Caudate nucleus (tissue), 63 donors: ENCODE measurements at places on chromosomes 16 and 17.

- DNase-seq: no peak
Measured at GRCh38 chr17:7882629-7883028, 6.0 kb upstream of the CHD3 start.

DNA sequence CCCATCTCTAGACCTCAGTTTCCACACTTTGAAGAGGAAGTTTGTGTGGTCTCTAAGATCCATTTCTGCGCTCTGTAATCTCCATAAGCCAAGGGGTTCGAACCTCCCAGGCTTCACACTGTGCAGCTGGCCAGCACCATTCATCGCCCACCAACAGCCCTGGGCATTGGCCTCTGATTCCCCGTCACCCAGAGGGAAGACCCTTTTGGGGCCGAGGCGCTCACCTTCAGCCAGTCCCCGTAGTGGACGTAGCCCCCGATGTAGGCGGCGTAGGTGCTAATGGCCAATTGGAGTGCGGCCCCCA, 678 bp downstream of the TMEM101 start:
- no peak for DNase-seq

DNA sequence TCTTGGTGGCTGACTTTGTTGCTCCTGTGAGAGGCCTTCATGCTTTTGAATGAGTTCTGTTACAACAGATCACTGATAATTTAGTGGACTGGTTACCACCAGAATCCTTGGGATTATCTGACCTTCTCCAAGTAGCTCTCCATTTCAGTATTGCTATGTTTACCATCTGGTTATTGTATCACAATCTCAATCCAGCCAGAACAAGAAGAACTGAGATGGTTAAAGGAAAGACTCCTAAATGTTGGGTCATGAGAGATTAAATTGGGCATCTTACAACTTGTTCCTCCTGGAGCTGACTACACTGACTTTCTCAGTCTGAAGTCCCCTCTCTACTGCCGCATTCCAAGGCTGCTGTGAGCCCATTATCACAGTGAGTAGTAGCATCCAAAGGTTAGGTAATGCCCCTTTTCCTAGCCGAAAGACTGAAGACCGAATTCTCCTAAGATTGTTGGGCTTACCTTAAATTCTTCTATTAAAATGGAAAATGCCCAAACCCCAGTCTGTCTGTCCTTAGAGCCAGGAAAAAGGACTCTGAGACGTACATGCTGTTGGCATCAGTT, 181.7 kb upstream of the TBX2 start:
- DNase-seq: no peak

- DNase-seq: no peak
Measured at GRCh38 chr17:81040791-81041337, 5.9 kb downstream of the BAIAP2 start.

- no peak for DNase-seq
Measured at GRCh38 chr16:53207810-53208752, 153.3 kb downstream of the CHD9 start.

DNA sequence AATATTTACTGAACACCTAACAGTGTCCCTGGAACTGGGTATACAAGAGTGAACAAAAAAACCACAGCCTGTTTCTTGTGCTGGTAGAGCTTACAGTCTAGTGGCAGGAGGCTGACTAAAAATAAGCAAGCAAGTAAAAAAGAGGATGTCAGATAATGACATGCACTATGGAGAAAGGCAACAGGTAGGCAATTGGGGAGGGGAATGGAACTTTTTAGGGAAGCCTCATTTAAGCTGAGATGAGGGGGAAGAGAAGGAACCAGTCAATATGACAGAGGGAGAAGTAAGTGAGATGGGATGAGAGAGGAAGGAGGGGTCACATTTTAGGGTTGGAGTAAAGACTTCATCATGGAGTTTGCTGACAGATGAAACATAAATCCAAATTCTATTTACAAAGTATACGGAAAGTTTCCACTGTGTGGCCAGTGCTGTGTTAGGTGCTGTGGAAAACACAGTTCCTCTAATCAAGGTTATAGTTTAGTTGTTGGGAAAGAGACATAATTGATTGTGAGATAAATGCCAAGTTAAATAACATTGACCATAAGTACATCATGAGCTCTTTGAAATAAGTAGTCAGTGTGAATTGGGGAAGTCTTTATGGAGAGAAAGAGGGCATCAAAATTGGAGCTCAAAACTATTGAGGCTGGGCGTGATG, 251.4 kb downstream of the FTO start:
- DNase-seq: no peak

DNA sequence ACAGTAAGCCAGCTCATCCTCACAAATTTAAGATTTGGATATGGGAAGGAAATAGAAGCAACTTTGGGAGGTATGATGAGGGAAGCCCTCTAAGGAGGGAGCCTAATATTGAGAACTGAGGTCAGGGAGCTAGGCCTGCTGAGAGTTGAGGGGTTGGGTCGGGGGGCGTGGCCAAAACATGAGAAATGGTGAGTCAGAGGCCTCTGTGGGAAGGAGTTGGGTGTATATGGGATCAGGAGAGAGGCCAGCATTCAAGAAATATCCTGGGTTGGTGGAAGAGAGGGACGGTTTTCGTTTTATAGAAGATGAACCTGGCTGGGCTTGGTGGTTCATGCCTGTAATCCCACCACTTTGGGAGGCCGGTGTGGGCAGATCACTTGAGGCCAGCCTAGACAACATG, 48.4 kb downstream of the CLEC16A start:
- DNase-seq: no peak

- no peak for DNase-seq
Measured at GRCh38 chr17:70499067-70499786, 329.9 kb downstream of the KCNJ2 start.

DNA sequence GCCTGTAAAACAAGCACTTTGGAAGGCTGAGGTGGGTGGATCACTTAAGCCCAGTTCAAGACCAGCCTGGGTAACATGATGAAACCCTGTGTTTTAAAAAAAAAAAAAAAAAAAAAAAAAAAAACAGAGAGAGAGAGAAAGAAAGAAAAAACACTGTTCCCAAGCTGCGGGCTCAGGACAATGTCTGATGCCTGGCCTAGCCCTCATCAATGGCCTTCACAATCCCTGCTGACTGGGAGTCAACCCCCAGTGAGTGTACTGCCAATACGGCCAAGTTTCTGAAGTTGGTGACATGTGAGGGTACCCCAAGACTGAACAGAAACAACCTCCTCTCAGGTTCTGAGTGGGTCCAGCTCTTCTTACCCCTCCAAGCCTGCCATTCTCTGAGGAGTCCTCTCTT, 116.5 kb downstream of the ZNF778 start:
- no peak for DNase-seq

GRCh38 chr16:11615748-11616447, 29.2 kb upstream of the LITAF start:
- no peak for DNase-seq

GRCh38 chr17:63956296-63956920, 16.3 kb downstream of the SCN4A start:
- DNase-seq: no peak

DNA sequence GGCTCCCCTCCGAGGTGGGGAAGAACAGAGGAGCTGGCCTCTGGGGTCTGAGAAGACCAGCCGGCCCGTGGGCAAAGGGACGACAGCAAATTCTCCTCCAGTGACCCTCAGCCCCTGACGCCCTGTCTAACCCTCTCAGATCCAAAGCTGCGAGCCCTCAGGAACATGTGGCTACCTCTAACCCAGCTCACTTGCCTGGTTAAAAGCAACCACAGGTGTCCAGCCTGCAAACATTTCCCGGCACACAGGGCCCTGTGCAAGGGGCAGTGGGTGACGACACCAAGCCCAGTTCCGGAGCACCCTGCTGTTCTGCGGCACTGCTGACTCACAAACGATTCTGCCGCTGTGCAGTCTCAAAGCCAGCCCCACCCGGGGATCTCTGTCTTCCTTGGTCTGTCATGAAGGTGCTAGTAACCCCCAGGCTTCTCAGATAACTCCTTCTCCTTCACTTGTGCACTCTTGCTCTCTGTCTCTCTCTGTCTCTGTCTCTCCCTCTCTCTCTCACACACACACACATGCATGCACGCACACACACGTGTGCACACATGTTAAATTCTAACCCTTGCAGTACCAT, 23.0 kb downstream of the WNT3 start:
- DNase-seq: no peak

GRCh38 chr16:77585379-77586251, 136.7 kb upstream of the NUDT7 start:
- DNase-seq: no peak

- no peak for DNase-seq
Measured at GRCh38 chr16:28609631-28610594, at the start of gene SULT1A1. TSS of gene SULT1A1 (minus strand) at chr16:28610044. CDS start at chr16:28608855, 1,189 bp downstream.

GRCh38 chr17:77440560-77440981, 299.8 kb downstream of the SEC14L1 start:
- no peak for DNase-seq

GRCh38 chr17:31490019-31490650, 98.7 kb downstream of the RAB11FIP4 start:
- no peak for DNase-seq

- no peak for DNase-seq
Measured at GRCh38 chr17:36002631-36003030, 1.3 kb upstream of the CCL15 start.

DNA sequence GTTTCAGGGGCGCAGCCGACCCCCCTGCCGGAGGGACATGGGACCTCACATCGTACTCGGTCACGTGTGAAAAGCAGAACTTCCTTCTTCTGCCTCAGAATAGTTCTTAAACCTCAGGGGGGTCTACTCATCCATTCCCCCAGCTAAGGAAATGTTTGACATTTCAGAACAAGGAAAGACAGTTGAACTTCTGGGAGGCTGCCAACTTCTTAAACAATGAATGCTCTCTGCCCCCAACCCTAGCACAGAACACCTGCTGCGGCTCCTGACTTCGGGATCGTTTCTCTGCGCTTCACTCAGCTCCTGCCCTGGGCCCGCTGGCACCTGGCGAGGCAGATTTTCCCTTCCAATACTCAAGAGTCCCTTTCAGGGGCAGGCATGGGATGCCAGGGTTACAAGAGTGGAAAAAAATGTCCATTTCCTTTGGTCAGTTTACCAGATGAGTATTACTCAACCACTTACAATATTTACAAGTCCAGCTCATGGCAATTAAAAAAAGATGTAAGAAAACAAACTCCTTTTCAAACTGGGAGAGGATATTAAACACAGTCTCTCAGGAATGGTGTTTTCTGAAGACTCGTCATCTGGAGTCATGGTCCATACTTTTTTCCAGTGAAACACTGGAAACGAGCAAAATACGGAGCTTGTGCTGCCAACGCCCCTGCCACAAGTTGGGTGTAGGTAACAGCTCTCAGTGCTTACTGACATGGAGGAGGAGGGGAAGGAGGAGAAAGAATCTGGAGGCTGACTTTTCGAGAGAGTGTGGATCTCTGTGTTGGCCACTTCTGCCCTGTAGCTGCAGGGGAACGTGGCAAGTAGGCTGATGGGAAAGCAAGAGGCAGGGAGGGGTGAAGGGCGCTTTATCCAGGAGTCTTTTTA, 235.7 kb downstream of the NTN1 start:
- DNase-seq: no peak

- no peak for DNase-seq
Measured at GRCh38 chr16:89890200-89890599, 16.8 kb downstream of the TCF25 start.

GRCh38 chr16:67967958-67968399, 458 bp downstream of the SLC12A4 start:
- DNase-seq: no peak

DNA sequence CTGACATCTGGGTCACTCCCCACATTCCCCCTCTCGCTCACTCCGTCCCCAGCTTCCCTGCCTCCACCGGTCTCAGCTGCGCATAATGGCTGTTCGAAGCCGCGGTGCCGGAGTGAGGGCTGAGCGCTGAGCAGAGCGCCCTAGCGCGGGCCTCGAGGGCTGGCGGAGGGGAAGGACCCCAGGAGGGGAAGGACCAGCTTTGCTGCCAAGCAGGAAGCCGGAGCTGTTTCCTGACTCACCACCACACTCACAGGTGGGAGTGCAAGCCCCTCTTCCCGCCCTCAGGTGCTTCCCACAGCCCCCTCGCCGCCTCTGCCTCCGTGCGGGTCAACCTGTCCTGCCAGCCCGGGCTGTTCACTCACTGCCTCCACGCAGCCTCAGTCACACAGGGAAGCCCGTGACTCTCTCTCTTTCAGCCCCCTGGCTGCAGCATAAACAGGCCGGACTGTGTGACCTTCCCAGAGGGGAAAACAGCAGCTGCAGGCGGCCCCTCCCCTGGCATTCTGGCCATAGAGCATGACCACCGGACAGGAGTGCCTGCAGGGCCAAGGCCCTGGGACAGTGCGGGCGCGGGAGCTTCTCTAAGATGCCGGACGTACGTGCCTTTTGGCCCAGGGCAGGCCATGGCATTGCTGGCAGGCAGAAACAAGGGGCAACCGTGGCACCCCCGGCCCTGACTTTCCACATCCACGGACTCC, 23.7 kb downstream of the SLC43A2 start:
- no peak for DNase-seq

- no peak for DNase-seq
Measured at GRCh38 chr17:76081295-76082210, 2.6 kb downstream of the ZACN start.

DNA sequence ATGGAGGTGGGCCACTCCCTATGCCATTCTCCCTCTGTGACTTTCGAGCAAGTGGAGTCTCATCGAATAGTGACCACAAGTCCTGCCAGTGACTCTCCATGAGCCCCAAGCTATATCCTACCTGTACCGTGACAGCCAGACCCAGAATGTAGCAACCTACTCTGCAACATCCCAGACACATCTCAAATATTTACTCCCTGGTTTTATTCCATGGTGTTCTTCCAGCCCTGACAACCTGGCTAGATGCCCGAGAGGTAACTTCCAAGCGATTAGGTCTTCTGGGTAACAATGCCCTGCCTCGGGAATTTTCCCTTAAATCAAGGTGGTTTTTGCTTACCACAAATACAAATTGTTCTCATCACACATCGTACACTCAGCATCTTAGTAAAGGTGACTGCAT, 211.7 kb downstream of the ZFHX3 start:
- no peak for DNase-seq

GRCh38 chr16:22353933-22354541, 20.4 kb downstream of the CDR2 start:
- DNase-seq: no peak
